Temporal lobe (tissue), 4 donors: ENCODE measurements at places on chromosomes 6 and 20. TPM values are rescaled to one million over a fixed set of nuclear protein-coding genes. Genes with fewer than 3 reads are reported as not detected.

The BNIP5 gene
- 0.25 TPM for total RNA-seq

The PTCRA gene
- not detected for total RNA-seq

The ANGPT4 gene
- total RNA-seq = not detected

The HCRTR2 gene
- 13.3 TPM for total RNA-seq
